ENCODE measurements at places on chromosomes 1 and 21. TPM values are rescaled to one million over a fixed set of nuclear protein-coding genes. Genes with fewer than 3 reads are reported as not detected.

DNA sequence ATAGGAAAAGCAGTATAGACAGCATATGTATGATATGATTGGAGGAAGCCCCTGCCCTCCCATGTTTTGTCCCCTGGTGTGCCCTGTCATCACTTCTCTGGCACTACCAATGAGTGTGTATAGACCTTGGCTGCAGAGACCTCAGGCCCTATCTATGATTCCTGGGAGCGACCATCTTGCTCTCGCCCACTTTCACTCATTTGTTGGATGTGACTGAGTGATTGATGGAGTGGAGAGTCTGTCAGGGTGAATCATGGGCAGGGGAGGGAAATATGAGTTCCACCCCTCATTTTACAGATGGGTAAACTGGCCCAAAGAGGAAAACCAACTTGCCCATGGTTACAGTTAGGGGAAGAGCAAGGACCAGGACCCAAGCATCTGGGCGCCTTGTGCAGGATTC, 14.9 kb downstream of the SLC30A1 start:
- H3K27ac ChIP-seq = no peak overlapping the region
- no peaks in the 10 kb centered on the region for H3K27me3 ChIP-seq
- no peak overlapping the region for H3K4me3 ChIP-seq
- no peaks in the 10 kb centered on the region for H3K36me3 ChIP-seq
- no peak for DNase-seq

- DNase-seq = no peak
- H3K36me3 ChIP-seq = no peaks in the 10 kb centered on the region
- no peak overlapping the region for H3K4me3 ChIP-seq
- H3K27me3 ChIP-seq = no peaks in the 10 kb centered on the region
- peaks cover 6% of the 10 kb centered on the region for H3K4me1 ChIP-seq
Observed at GRCh38 chr1:24206083-24206464, 19.0 kb upstream of the IFNLR1 start.

DNA sequence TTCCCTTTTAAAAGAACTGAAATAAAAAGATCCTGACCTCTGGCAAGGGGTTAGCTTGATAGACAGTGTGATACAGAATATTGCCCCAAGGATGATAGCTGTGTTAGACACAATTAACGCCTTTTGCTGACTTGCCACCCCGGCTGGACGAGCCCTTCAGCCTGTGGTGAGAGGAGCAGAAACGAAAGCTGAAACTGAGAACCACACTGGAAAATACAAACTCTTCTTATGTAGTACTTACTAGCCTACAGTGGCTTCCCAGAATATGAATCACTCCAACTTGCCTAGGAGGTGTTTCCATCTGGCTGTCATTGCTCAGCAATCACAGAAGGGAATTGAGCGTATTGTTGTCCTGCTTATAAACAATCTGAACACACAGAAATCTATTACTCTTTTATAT, 22.9 kb downstream of the SAMSN1 start:
- H3K27ac ChIP-seq = no peak overlapping the region
- H3K36me3 ChIP-seq = no peaks in the 10 kb centered on the region
- no peaks in the 10 kb centered on the region for H3K4me1 ChIP-seq
- no peak overlapping the region for H3K4me3 ChIP-seq
- DNase-seq = no peak

DNA sequence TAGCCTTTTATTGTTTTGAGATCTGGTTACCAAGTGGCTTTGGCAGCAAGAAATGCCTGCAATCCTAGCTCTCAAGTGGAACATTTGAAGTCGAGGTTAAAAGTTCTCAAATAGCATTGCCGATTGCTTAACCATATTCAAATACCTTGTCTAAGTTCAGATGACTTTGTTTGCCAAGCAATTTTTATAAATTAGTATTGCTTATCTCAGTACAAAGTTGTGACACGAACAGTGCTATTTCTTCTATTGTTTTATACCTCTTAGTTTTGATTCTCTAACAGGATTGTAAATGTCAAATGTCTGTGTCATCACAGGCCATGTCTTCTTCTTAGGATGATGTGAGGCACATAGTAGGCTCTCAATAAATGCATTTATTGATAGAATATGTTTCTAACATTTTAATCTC, 633.3 kb downstream of the PTPRC start:
- H3K4me3 ChIP-seq = no peak overlapping the region
- no peak for DNase-seq
- no peak overlapping the region for H3K27ac ChIP-seq
- no peaks in the 10 kb centered on the region for H3K36me3 ChIP-seq
- H3K4me1 ChIP-seq = no peaks in the 10 kb centered on the region

DNA sequence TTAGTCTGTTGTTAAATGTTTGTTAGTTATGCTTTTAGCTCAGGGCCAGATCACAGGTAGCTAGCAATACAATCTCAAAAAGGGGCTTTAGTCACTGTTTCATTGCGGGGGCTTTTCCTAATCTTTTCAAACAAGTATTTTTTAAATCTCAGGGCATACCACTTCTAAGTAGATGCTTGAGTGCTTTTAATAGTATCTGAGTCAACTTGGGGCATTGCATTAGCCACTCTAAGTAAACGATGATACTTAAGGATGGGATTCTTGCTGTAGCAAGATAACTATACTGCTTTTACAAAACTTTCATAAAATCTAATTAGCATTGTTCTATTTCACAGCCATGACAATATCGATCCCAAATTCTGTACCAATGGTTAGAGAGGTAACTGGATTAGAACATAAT, 11.6 kb downstream of the CDC42BPA start:
- H3K27ac ChIP-seq = no peak overlapping the region
- no peaks in the 10 kb centered on the region for H3K4me1 ChIP-seq
- no peaks in the 10 kb centered on the region for H3K27me3 ChIP-seq
- H3K4me3 ChIP-seq = no peak overlapping the region
- H3K36me3 ChIP-seq = no peaks in the 10 kb centered on the region

- no peak for DNase-seq
- no peak overlapping the region for H3K27ac ChIP-seq
- H3K4me1 ChIP-seq = no peaks in the 10 kb centered on the region
- no peaks in the 10 kb centered on the region for H3K27me3 ChIP-seq
Observed at GRCh38 chr1:193199940-193200339, 13.5 kb upstream of the B3GALT2 start.

DNA sequence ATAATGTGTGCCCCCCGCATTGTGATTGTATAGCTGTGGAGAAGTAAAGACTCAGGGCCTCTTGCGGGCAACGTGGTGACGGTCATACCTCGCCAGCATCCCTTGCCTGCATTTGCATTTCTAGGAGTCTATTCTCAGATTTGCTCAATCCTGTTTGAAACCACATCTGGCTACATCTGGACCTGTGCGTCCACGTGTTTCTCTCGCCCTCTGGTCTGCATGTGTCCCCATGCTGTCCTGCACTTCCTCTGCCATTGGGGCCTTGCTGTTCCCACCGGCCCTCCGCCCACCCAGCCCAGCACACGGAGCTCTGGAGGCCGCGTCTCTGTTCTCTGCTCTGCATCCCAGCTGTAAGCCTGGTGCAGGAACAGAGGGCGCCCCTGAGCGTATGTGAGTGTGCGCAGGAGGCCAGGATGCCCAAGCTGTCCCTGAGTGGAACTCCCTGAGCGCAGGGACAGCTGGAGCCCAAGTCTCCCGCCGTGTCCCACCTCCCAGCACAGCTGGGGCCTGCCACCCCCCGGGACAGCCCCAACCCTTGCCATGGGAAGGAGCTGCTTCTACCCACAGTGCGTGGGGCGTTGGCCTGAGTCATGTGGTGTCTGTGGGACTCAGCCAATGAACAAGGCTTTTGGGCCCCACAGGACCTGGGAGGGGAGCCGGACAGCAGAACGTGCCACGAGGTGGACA, 1.6 kb downstream of the KRTAP10-2 start:
- no peak overlapping the region for H3K27ac ChIP-seq
- DNase-seq = no peak
- H3K4me3 ChIP-seq = no peak overlapping the region
- H3K36me3 ChIP-seq = no peaks in the 10 kb centered on the region
- no peaks in the 10 kb centered on the region for H3K27me3 ChIP-seq
- H3K4me1 ChIP-seq = no peaks in the 10 kb centered on the region

The SLAMF6 gene
- total RNA-seq = 19.3 TPM

The F13B gene
- total RNA-seq = not detected

The OLIG2 gene
- total RNA-seq = not detected

The LRRIQ3 gene
- 0.67 TPM for total RNA-seq

GRCh38 chr1:199914546-199914945, 113.0 kb upstream of the NR5A2 start:
- no peak overlapping the region for H3K4me3 ChIP-seq
- no peak overlapping the region for H3K27ac ChIP-seq
- H3K4me1 ChIP-seq = no peaks in the 10 kb centered on the region
- H3K36me3 ChIP-seq = no peaks in the 10 kb centered on the region
- no peak for DNase-seq

GRCh38 chr1:228073857-228074545, 8.5 kb upstream of the ARF1 start:
- no peak overlapping the region for H3K4me3 ChIP-seq
- no peaks in the 10 kb centered on the region for H3K27me3 ChIP-seq
- no peaks in the 10 kb centered on the region for H3K4me1 ChIP-seq
- no peak overlapping the region for H3K27ac ChIP-seq
- DNase-seq = peak; percentile 79

DNA sequence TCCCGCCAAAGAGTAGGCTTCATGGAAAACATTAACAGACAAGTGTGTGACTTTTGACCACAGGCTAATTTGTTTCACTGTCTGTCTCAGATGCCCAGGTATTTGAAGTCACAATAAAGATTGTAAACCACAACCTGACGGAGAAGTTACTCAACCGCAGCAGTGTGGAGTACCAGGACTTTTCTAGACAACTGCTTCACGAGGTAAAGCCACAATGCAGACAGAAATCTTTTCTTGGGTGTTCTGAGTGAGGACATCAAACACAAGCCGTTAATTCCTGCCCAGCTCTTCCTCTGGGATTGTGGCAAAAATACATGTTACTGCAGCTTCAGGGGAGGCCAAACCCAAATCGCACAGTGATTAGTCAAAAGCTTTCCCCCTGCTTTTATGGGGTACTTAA, 31.0 kb downstream of the UMODL1 start:
- H3K27ac ChIP-seq = no peak overlapping the region
- H3K27me3 ChIP-seq = no peaks in the 10 kb centered on the region
- H3K36me3 ChIP-seq = no peaks in the 10 kb centered on the region
- no peak overlapping the region for H3K4me3 ChIP-seq

- H3K36me3 ChIP-seq = no peaks in the 10 kb centered on the region
- no peak for DNase-seq
- H3K4me1 ChIP-seq = peaks cover 20% of the 10 kb centered on the region
- H3K27ac ChIP-seq = no peak overlapping the region
- no peaks in the 10 kb centered on the region for H3K27me3 ChIP-seq
Observed at GRCh38 chr1:205028924-205029323, 14.1 kb upstream of the CNTN2 start.

The CACNA1E gene
- not detected for total RNA-seq

- no peak for DNase-seq
- no peaks in the 10 kb centered on the region for H3K27me3 ChIP-seq
- no peak overlapping the region for H3K4me3 ChIP-seq
- no peaks in the 10 kb centered on the region for H3K36me3 ChIP-seq
Observed at GRCh38 chr1:190170321-190170720, 307.3 kb downstream of the BRINP3 start.

DNA sequence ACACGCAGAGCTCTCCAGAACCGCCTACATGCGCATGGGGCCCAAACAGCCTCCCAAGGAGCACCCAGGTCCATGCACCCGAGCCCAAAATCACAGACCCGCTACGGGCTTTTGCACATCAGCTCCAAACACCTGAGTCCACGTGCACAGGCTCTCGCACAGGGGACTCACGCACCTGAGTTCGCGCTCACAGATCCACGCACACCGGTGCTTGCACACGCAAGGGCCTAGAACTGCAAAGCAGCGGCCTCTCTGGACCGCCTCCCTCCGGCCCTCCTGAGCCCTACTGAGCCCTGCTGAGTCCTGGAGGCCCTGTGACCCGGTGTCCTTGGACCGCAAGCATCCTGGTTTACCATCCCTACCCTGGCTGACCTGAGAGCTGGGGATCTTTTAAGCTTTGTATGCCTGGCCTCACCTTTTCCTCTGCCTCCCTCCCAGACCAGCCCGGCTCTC, 8.3 kb downstream of the OLIG2 start:
- DNase-seq = no peak
- H3K27me3 ChIP-seq = no peaks in the 10 kb centered on the region
- H3K27ac ChIP-seq = no peak overlapping the region
- H3K4me1 ChIP-seq = no peaks in the 10 kb centered on the region

- H3K27ac ChIP-seq = no peak overlapping the region
- no peak overlapping the region for H3K4me3 ChIP-seq
- no peaks in the 10 kb centered on the region for H3K27me3 ChIP-seq
Observed at GRCh38 chr1:156083800-156084790, 1.8 kb upstream of the MEX3A start.

GRCh38 chr1:33973799-33974545, 110.1 kb downstream of the HMGB4 start:
- no peak overlapping the region for H3K4me3 ChIP-seq
- no peaks in the 10 kb centered on the region for H3K27me3 ChIP-seq
- H3K36me3 ChIP-seq = no peaks in the 10 kb centered on the region
- H3K4me1 ChIP-seq = no peaks in the 10 kb centered on the region

DNA sequence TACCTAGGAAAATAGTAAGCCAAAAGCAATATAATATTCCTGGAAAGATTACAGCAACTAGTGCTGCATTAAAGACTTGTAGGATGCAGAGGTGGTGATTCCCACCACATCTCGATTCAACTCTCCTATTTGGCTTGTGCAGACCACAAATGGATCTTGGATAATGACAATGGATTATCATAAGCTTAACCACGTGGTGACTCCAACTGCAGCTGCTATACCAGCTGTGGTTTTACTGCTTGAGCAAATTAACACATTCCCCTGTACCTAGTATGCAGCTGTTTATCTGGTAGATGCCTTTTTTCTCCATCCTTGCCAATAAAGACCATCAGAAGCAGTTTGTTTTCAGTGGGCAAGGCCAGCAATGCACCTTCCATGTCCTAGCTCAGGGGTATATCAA, 542.7 kb upstream of the ADGRL4 start:
- no peaks in the 10 kb centered on the region for H3K36me3 ChIP-seq
- H3K4me3 ChIP-seq = no peak overlapping the region
- no peak overlapping the region for H3K27ac ChIP-seq
- no peak for DNase-seq

The FCRL2 gene
- 136 TPM for total RNA-seq

- no peak overlapping the region for H3K27ac ChIP-seq
- peaks cover 6% of the 10 kb centered on the region for H3K4me1 ChIP-seq
- H3K36me3 ChIP-seq = no peaks in the 10 kb centered on the region
- DNase-seq = no peak
- H3K4me3 ChIP-seq = no peak overlapping the region
Observed at GRCh38 chr1:200895443-200895789, 716 bp downstream of the INAVA start.

- H3K27me3 ChIP-seq = no peaks in the 10 kb centered on the region
- no peaks in the 10 kb centered on the region for H3K4me1 ChIP-seq
- H3K4me3 ChIP-seq = no peak overlapping the region
- no peak for DNase-seq
- H3K27ac ChIP-seq = no peak overlapping the region
Observed at GRCh38 chr1:94697839-94698238, 122.3 kb upstream of the SLC44A3 start.

The ANGPTL1 gene
- total RNA-seq = not detected

The MCOLN2 gene
- 56.1 TPM for total RNA-seq
